Kidney glomerular epithelial cell (primary cell): ENCODE measurements at places on chromosomes 4 and X.

GRCh38 chr4:169251291-169252235 lies 19.2 kb downstream of the SH3RF1 start:
- DNase-seq, result peak; percentile 73

DNA sequence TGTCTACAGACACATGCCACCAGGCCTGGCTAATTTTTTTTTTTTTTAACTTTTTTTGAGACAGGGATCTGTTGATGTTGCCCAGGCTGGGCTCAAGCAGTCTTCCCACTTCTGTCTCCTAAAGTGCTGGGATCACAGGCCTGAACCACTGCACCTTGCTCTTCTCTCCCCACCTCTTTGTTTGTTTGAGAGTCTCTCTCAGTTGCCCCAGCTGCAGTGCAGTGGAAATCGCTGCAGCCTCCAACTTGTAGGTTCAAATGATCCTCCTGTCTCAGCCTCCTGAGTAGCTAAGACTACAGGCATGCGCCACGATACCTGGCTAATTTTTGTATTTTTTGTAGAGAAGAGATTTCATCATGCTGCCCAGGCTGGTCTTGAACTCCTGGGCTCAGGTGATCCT lies 115.6 kb downstream of the LARP7 start:
- no peak for DNase-seq

- no peak for DNase-seq
These were observed 135.8 kb upstream of the DGKK start for GRCh38 chrX:50606300-50606950.

DNA sequence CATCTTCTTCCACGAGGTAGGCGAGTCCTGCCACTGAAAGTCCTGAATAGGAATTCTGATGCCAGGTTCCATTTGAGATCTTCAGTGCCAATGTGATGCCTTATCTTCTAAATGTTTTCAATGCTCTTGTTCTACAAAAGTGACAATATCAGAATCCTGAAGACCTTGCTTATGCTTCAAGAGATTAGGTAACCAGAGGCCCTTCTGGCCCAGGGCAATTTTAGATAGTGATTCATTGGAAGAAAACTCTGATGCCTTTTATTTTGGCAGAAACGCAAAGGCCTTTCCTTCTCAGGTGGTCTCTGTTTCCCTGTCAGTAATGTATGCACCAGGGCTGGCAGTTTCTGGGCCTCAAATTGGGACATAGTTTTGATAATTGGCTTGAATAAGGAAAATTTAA lies 144.8 kb downstream of the CEP135 start:
- no peak for DNase-seq
